ENCODE measurements at places on chromosomes 1 and 21. TPM values are rescaled to one million over a fixed set of nuclear protein-coding genes. Genes with fewer than 3 reads are reported as not detected.

DNA sequence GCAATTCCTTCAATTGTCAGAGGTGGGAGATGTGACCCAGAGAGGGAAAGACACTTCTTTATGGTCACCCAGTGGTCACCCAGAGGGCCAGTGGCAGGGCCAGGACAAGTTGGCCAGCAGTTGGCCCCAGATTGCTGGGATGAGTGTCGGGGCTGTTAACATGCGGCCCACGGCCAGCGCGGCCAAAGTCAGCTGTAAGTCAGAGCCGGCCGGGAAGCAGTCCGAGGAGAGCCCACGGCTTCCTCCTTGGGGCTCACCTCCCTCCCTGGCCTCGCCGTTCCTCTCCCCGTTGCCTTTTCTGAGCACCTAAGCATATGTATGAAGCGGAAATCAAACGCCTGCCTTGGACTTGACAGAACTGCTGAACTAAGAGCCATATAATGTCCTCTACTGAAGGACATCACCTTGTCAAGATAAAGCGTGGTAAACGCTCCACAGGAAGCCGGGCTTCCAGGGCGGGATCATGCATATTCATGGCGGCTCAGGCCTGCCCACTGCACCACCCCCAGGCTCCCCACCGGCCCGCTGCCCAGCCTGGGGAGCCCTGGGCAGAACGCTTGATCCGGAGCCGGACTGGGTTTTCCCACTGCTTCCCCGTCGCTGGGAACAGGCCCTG lies 245.4 kb upstream of the POU3F1 start:
- DNase-seq: peak; percentile 14

Gene FCRL4
- polyA plus RNA-seq: 0.09 TPM

GRCh38 chr1:236948381-236948780 lies 55.9 kb downstream of the MT1HL1 start:
- DNase-seq: no peak

GRCh38 chr1:218813237-218813636 lies 360.4 kb upstream of the LYPLAL1 start:
- DNase-seq: no peak

GRCh38 chr1:48869116-48869893 lies 92.6 kb upstream of the BEND5 start:
- DNase-seq: no peak

DNA sequence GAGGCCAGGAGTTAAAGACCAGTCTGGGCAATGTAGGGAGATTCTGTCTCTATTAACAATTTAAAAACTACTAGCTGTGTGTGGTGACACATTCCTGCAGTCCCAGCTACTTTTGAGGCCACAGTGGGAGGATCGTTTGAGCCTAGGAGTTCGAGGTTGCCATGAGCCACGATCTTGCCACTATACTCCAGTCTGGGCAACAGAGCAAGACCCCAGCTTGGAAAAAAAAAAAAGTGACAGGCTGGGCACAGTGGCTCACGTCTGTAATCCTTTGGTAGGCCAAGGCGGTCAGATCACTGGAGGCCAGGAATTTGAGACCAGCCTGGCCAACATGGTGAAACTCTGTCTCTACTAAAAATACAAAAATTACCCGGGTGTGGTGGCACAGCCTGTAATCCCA lies 26.8 kb downstream of the HP1BP3 start:
- no peak for DNase-seq

DNA sequence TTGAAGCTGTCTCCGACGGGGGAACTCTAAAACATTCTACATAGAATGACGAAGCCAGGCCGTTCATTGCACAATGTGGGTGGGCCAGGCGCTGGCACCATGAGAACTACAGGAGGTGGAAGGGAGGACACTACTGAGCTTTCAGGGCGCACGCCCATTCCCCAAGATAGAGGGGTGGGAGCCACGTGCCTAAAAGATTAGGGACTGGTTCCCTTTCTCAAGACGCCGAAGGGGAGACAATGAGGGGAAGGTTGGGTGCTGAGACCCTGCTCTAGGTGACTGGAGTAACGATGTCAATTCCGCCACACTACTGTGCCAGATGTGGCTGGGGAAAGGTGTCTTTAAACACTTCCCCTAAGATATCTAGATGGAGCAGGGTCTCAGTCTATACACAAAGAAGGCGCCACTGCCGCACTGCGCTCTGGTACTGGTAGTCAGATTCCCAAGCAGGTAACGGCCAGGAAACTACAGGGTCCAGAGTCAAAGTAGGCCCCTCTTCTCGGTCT lies 782 bp downstream of the CSDE1 start:
- no peak for DNase-seq

GRCh38 chr1:225611537-225612223 lies 41.2 kb downstream of the ENAH start:
- no peak for DNase-seq

GRCh38 chr1:172279939-172280636 lies 140.4 kb upstream of the C1orf105 start:
- no peak for DNase-seq

Gene TMPRSS3
- polyA plus RNA-seq: 0.10 TPM

Gene MYOG
- polyA plus RNA-seq: not detected

DNA sequence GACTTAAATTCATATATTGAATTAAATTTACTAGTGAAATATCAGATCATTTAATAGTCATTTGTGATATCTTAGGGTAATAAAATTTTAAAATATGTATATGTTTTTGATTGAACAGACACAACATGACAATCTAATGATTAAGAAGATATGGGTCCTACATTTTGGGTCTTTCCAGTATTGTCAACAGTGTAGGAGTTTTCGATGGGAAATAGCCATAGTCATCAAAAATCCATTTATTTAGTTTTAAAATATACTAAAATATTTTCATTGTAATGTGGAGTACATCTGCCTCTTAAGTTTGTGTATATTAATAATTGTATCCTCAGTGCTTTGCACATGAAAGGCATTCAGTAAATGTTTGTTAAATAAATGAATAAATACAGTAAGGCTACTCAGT lies 14.0 kb downstream of the TRMT13 start:
- no peak for DNase-seq

DNA sequence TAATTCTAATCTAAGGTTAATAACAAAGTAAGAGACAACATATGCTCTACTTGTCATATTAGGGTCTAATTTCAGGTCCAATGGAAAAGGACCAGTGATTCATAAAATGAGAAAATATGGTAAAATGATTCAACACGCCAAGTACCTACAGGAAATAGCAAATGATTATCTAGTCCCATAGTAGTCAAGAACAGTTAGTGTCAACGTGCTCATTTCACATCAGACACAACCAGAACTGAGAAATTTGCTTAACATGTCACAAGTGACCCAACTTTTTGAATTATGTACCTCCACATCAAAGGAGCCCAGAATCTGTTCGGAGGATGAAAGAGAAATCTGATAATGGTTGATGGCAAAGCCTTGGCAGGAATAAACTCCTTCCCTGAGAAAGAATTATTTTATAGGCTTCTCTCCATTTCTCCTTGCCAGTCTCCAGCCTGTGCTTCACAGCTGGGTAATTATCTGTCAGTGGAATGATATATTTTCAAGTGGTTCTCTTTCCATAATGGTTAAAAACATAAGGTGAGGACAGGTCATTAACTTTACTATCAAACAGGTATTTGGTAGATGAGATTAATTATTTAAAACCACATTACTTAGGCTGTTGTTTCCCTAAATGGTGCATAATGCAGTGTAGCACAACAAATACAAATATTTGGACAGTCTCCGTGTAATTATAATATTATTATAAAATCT lies 83.2 kb downstream of the APP start:
- DNase-seq: no peak

DNA sequence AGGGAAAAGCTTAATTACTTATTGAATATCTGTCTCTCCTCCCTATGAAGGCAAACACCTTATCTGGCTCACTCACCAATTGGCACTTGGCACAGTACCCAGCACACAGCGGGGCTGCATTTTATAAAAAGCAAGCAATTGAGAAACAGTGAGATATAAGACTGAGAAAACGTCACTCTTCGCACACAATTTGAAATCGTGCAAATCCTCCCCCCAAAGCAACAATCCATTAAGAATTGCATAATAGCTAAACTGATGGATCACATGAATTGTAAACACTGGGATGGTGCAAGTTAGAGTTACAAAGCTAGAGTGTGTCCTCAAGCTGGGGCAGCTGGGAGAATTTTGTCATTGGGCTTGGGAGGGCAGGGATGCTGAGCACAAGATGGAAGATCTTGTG lies 27.1 kb downstream of the PRDX6 start:
- DNase-seq: no peak

Gene AKR7A3
- 0.97 TPM for polyA plus RNA-seq

DNA sequence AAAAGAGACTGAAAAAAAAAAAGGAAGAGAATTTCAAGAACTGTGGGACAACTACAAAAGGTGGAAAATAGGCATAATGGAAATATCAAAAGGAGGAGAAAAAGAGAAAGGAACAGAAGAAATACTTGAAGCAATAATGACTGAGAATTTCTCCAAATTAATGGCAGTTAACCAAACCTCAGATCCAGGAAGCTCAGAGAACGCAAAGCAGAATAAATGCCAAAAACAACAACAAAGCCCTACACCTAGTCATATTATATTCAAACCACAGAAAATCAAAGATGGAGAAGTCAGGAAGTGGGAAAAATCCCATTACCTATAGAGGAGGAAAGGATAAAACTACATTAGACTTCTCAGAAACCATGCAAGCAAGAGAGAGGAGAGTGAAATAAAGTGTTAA lies 20.7 kb upstream of the AHCYL1 start:
- no peak for DNase-seq

DNA sequence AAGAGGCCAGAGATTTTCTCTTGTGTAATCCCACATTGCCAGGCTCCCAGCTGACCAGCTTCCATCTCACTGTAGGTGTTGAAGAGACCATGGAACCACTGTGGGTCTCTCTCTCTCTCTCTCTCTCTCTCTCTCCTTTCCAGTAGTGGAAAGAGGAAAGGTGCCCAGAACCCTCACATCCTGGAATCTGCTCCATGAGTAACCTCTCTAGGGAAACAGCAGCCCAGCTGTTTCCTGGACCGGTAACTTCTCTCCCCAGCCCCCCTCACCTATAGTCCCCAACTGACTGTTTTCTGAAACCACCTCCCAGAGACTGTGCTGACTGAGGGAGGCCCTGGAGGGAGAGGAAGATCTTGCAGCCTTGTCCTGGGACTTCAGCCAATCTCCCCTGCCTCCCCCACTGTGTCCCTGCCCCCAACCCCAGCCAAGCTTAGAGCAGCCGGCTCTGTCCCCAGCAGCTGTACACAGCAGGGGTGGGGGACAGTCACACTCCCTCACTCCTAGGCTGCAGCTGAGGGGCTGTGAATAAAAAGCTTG lies 20.6 kb upstream of the SLC45A3 start:
- no peak for DNase-seq

Gene TCP10L
- 0.39 TPM for polyA plus RNA-seq

Gene ZYG11B
- polyA plus RNA-seq: 3.6 TPM

DNA sequence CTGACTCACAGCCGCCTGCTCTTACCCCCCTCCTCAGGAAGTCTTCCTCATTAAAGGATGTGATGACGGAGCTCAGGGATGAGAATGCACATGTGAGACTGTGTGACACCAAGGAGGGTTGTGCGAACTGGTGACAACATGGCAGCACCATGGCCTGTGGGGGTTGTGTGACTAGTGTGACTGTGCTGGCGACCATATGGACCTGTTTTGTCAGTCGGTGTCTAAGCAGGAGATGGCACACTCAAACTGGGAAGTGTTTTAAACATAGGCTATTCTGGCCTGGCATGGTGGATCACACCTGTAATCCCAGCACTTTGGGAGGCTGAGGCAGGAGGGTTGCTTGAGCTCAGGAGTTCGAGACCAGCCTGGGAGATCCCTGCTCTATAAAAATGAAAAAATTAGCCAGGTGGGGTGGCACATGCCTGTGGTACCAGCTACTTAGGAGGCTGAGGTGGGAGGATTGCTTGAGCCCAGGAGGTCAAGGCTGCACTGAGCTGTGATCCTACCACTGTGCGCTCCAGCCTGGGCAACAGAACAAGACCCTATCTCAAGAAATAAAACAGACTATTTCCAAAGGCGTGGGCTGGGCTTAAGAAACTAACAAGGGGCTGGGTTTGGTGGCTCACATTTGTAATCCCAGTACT lies 7.4 kb downstream of the TRNP1 start:
- DNase-seq: no peak

DNA sequence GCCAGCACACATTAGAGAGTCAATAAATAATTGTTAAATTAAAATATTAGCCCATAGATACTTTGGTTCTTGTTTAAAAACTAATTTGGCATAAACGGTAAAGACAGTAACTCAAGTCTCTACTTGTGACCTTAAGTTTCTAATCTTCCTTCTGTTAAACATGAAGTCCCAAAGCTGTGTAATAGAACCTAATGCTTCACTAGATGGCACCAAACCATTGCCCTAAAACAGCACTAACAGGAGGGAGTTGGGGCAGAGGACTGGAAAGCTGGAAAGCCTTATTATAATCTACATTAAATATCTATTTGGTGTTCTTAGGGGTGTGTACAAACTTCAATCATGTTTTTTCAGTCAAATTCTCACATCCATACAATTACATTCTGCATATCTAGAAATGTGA lies 176.7 kb downstream of the OLFM3 start:
- no peak for DNase-seq

Gene CLIC4
- 28.5 TPM for polyA plus RNA-seq

- no peak for DNase-seq
Observed at GRCh38 chr1:107379826-107380225, 239.0 kb downstream of the NTNG1 start.

DNA sequence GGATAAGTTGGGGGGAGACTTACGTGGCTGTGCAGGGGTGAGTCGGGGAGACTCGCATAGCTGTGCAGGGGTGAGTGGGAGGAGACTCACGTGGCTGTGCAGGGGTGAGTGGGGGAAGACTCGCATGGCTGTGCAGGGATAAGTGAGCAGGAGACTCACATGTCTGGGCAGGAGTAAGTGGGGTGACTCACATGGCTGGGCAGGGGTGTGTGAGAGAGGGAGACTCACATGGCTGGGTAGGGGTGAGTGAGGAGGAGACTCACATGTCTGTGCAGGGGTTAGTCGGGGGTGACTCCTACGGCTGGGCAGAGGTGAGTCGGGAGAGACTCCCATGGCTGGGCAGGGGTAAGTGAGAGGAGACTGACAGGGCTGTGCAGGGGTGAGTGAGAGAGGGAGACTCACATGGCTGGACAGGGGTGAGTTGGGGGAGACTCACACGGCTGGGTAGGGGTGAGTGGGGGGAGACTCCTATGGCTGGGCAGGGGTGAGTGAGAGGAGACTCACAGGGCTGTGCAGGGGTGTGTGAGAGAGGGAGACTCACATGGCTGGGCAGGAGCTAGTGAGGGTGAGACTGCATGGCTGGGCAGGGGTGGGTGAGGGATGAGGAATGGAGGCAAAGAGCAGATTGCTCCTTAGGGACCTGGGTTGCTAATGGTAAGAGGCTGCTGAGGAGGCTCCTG lies 56.0 kb upstream of the ABCG1 start:
- no peak for DNase-seq

- no peak for DNase-seq
Observed at GRCh38 chr1:42817440-42817767, 207 bp upstream of the SVBP start.

Gene GCLM
- polyA plus RNA-seq: 1.7 TPM

Gene EVI5
- 2.3 TPM for polyA plus RNA-seq

DNA sequence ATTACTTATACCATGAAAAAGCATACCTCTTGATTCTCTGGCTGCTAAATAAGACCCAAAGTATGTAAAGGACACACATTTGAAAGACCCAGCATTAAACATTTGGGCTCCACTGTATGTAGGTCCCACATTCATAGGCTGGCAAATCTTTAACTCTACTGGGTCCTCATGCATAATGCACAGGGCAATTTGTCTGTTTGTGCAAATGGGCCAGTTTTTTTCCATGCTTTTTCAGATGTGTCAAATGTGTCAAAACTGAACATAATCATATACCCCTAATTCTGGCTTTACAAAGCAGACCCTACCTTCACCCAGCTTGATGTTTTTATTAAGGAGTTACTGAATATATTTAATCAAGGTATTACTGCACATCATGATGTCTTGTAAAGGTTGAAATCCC lies 63.7 kb downstream of the RERE start:
- no peak for DNase-seq

Gene GNAT2
- not detected for polyA plus RNA-seq

Gene RHEX
- polyA plus RNA-seq: 0.45 TPM

Gene S100A14
- not detected for polyA plus RNA-seq

Data from B cell (primary cell).